Foreskin keratinocyte (primary cell): ENCODE measurements at places on chromosomes 5 and 9.

DNA sequence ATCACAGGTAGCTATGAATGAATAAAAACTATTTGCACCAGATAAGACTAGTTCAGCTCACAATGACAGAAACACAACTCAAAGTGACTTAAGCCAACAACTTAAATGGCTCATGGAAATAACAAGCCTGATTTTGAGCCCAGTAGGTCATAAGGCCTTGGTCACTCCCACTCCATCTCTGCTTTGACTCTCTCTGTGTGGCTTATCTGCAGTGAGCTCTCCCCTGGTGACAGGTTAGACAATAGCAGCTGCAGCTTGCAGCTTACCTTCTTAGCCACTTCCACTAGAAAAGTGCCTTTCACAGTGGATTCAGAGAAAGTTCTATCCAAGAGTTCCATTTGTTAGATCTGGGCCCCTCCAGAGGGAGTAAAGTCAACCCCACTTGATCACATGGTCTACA is 315.7 kb downstream of the RAB3C start:
- DNase-seq: no peak

GRCh38 chr5:34941936-34942335 is 12.6 kb downstream of the DNAJC21 start:
- no peak for DNase-seq

DNA sequence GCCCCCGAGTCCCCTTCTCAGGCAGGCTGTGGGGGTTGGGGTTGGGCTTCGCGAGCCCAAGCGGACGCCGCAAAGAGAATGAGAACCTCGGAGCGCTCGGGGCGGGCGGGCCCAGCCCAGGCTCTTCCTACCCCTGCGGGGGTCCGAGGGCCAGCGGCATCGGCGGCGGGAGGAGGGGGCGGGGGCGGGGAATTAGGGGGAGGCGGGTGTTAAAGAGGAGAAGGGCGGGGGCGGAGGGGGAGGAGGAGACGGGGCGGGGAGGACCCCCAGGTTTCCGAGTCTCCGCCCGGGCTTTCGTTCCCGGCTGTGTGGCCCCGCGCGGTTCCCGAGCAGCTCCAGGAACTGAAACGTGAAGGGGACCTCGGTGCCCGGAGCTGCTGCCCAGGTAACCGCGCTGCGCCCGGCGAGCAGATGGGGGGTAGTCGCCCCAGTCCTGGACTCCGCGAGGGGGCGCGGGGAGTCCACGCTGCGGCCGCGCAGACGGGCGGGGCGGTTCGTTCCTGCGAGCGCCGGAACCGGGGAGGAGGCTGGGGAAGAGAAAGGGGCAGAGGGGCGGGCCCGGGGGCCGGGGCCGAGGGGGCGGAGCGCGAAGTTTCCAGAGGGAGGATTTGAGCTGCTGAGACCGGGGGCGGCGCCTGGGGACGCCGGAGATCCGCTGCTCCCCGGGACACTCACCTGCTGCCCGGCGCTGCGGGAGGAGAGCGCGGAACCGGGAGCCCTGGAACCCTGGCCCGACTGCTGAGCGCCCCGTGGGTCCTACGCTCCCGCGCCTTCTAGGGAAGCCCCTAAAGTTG is 38.4 kb upstream of the PLEKHG4B start:
- no peak for DNase-seq

GRCh38 chr5:37844009-37844408 is 4.2 kb upstream of the GDNF start:
- DNase-seq: no peak

- no peak for DNase-seq
These were observed 31.9 kb upstream of the HAND1 start for GRCh38 chr5:154509784-154510555.

- DNase-seq: no peak
These were observed 85.7 kb downstream of the LMX1B start for GRCh38 chr9:126699401-126699881.

DNA sequence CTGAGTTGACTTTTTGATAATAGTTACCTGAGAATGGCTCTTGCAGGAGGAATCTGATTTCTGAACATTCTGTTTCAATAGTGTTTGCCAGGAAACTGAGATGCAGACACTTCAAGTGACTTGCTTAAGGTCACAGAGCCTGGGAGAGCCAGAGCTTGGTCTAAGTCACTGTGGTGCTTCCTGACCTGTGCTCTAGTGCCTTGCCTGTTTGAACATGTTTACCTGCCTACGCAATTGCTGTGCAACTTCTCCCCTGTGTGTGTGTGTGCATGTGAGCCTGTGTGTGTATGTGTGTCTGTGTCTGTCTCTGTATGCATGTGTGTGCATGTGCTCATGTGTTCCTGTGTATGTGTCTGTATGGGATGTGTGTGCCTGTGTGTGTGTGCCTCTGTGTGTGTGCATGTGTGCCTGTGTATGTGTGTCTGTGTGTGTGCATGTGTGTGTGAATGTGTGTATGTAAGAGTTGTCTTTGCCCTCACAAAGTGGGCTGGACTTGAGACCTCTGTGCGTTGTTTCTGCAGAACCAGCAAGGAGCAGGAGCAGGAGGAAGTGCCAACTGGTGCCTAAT is 185.8 kb downstream of the GADD45G start:
- DNase-seq: peak; percentile 52

DNA sequence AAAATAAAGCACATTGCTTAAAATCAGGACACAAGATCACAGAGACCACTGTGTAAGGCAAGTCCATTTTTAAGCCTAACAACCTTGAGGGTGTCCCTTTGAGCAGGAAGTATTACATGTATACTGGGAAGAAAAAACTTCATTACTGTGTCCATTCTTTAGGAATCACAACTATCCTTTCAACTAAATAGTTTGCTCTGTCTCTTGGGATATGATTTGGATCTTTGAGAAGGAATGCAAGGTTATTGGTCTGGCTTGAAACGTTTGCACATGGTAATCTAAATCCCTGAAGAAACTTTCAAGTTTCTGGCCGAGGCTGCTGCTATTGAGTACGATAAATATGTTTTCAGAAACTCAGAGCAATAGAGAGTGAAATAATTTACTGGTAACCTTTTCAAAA is 923.0 kb upstream of the SEMA6A start:
- no peak for DNase-seq

DNA sequence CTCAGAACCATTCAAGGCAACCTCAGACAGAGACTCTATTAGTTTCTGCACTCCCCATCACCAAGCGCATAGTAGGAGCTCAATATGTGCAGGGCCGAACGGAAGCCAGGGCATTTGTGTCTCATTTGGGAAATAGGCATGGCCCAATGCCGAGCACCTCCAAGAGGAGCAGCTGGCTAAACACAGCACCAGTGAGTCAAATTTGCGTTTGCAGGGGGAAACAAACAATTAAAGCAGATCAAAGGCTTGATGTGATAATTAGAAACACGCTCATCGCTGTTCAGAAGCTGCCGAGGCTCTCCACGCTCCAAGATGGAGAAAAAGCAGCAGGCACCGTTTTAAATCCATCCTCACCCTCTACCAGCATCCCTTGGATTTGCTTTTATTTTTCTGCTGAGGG is 225.3 kb downstream of the AGTPBP1 start:
- no peak for DNase-seq

DNA sequence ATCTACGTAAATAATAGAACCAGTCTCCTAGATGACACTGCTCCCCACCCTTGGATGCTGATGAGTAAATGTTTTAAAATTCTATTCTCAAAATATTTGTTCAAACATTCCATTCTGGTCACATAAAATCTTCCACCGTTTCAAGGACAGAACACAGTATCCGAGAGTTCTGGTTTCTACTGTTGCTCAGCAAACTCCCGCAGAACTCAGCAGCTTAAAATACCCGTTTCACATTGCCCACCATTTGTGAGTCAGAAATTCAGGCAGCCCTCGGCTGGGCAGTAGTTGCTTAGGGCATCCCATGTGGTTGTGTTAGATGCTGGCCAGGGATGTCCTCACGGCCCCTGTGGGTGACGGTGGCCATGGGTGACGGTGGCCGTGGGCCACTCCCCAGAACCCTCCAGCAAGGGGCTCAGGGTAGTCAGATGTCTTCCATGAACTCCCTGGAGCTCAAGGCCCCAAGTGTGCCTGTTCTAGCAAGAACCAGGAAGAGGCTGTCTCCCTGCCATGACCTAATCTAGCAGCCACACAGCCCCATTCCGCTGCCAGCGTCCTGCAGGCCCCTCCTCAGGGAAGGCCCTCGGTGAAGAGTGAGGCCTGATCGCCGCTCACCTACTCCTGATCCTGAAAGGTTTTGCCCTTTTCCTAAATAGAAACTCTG is 17.4 kb downstream of the MGAT1 start:
- DNase-seq: peak; percentile 40

DNA sequence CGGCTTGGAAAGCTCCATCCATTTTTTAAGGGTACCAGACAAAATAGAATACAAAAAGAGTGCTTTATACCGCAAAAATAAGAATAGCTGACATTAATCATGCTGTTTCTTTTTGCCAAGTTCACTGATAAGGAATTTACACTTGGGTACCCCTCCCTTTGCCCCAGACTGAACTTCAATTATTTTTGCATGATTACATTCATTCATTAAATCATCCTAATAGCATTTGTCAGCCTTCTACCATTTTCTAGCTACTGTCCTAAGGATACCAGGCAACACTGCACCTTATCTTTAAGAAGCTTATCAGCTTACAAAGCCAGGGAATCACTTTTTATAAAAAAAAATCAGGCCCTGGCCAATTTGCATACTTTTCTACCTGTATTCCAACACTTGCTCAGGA is 48.4 kb downstream of the YIPF5 start:
- DNase-seq: no peak

GRCh38 chr5:135985951-135986350 is 31.2 kb upstream of the LECT2 start:
- DNase-seq: no peak

DNA sequence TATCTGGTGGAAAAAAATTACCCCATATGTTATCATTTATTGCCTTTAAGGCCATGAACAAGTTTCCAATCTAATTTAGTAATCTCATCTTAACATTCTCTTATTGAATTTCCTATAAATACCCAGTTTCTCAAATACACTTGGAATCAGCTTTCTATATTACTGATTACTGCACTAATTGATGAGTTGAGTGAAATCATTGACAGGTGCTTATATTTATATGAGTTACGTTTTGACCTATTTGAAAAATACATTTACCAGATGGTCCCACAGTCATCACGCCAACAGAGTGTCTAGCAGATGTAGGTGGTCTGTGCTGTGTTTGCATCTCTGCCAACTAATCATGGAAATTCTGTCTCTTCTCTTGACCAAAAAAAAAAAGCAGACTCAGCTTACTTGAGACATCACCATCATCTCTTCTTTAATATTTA is 307.3 kb upstream of the NREP start:
- no peak for DNase-seq

DNA sequence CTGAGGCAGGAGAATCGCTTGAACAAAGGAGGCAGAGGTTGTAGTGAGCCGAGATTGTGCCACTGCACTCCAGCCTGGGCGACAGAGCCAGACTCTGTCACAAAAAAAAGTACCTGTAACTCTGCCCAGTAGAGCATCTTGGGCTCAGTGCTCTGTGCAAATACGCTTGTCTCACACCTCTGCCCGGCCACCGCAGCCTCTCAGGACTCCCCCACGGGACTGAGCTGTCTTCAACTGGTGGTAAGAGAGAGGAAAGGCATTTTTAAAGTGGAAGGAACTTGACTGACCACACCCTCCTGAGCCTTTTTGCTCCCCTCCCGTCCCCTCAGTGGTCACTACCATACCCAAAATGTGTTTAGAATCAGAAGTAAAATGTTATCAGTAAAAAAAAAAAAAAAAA is 174.3 kb upstream of the PIK3R1 start:
- DNase-seq: no peak

- DNase-seq: no peak
These were observed 77.7 kb upstream of the SNX2 start for GRCh38 chr5:122697191-122697590.

DNA sequence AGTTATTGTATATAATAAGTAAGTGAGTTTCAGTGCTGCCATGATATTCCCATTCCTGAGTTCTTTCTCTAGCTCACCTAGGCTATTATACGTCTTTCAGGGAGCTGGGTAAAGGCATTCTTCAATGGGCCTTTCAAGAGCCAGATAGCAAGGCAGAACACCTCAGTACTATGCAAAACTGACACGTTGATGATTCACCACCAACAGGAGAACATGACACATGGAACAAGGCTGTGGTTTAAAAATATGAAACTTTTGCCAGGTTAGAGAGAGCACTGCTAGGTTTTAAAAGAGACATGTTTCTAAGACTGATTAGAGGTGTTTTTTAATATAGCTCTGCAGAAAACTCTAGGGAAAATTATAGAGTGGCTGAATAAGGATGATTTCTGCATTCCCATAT is 95.9 kb downstream of the UGCG start:
- DNase-seq: peak; percentile 83

DNA sequence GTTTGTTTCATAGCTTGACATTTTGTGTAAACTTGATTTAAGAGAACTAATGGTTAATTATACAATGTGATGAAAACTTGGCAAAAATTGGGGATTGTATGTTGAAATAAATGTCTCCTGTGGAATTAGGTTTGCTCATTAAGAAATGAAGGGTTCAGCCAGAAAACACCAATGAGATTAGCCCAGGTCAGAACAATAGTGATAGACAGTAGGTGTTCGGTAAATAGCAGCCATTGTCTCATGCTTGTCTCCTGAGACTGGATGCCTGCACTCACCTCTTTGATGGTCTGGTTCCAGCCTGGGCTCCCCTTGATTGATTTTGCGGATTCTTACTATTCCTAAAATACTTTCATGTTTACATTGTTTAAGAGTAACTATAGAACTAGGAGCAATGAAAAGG is 135.5 kb downstream of the FBN2 start:
- no peak for DNase-seq

DNA sequence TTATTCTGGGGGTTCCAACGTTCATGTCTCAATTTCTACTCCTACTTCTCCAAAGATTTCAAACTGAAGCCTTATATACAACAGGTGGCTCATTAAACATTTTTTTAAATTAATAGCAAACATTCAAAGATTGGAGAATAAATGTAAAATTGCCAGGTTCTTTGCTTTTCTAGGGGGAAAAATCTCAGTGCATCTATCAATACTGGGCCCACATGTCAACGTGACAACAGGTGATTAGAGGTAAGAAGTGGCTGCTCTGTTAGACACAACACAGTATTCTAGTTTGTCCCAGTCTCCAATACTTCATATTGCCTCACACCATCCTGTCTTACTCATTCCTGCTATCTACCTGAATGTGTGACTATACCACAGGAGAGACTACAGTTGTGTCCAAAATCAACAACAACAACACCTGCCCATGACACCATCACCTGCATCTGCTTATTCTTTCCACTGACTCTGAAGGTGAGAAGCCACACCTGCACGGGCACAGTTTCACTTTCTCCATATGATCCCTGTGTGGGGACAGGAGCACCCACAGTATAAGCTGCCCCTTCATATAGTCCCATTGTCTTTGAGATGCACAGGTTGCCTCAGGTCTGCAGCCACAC is 110.2 kb downstream of the LHFPL2 start:
- peak; percentile 59 for DNase-seq

DNA sequence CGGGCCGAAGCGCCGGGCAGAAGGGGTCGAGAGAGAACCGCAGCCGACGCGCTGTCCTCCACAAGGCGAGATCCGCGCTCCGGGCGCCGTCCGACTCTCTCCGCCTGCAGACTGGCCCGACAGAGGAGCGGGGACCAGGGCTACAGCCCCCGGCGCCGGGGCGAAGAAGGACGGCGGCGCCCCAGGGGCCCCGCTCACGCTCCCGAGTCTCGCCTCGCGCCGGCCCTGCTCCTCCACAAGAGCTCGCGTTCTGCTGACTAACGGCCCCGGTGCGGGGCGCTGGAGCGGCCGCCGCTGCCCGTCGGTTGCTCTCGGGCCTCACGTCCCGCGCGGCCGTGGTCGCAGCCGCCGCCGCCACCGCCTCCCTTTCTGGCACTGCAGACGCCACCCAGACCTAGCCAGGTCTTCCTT is 338 bp downstream of the ABHD17B start:
- no peak for DNase-seq
